ENCODE measurements at places on chromosomes 7 and 10.

- no peak for DNase-seq
Observed at GRCh38 chr7:25134358-25135010, 9.4 kb upstream of the CYCS start.

DNA sequence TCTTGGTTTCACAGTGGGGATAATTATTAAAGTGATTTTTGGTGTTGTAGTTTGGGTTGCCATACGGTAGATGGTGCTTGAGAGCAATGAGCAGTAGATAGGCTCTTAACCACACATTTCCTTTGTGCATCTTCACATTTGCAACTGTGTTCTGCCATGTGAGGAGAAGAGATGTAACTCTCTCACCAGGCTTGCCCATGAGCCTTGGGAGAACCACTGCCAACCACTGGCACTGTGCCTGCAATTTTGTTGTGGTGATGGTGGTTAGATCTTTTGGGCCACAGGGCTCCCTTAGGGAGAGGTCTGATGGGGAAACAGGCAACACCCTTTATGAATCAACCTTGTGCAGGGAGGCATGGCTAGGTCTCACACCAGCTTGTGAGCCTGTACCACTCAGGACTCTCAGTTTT lies 204.3 kb downstream of the CCDC7 start:
- DNase-seq = no peak

DNA sequence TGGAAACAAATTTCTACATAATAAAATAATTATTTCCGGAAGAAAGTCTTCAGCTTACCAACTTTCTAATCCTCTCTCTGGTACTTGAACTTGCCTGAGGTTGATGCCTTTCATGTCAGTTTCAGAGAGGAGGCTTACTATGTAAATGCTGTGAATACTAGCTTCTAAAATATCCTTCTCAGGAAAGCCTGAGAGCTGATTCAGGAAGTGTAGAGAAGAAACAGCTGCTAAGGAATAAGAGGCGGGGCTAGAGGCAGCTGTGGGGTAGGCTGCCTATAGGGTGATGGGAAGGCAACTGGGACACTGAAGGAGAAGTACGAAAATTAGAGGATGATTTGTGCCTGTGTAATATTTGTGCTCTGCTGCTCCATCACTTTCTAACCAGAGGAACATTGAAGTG lies 69.3 kb downstream of the AVL9 start:
- no peak for DNase-seq

- no peak for DNase-seq
Observed at GRCh38 chr10:10067644-10068043, 950.0 kb upstream of the CELF2 start.

GRCh38 chr7:77329466-77330168 lies 86.5 kb downstream of the GSAP start:
- no peak for DNase-seq

Data from activated T-helper 1 cell treated with Interleukin-2 at 50 U/mL for 16 hours (primary cell).